Hair follicular keratinocyte (primary cell): ENCODE measurements at places on chromosomes 5 and 9. TPM values are rescaled to one million over a fixed set of nuclear protein-coding genes. Genes with fewer than 3 reads are reported as not detected.

Gene CCT5
- 415 and 744 TPM in 2 replicates for total RNA-seq

Gene OR1J4
- total RNA-seq, result not detected in 2 replicates

Gene SMC2
- 9.1 and 17.0 TPM in 2 replicates for total RNA-seq

Gene IFNA2
- total RNA-seq, result not detected in 2 replicates

Gene MEIKIN
- not detected in 2 replicates for total RNA-seq
